ENCODE measurements at places on chromosomes 1 and 21.

- DNase-seq: no peak
These were observed 109.7 kb downstream of the PLXNA2 start for GRCh38 chr1:208134491-208134890.

- DNase-seq: no peak
These were observed 176.9 kb upstream of the DEPDC1 start for GRCh38 chr1:68673771-68674170.

DNA sequence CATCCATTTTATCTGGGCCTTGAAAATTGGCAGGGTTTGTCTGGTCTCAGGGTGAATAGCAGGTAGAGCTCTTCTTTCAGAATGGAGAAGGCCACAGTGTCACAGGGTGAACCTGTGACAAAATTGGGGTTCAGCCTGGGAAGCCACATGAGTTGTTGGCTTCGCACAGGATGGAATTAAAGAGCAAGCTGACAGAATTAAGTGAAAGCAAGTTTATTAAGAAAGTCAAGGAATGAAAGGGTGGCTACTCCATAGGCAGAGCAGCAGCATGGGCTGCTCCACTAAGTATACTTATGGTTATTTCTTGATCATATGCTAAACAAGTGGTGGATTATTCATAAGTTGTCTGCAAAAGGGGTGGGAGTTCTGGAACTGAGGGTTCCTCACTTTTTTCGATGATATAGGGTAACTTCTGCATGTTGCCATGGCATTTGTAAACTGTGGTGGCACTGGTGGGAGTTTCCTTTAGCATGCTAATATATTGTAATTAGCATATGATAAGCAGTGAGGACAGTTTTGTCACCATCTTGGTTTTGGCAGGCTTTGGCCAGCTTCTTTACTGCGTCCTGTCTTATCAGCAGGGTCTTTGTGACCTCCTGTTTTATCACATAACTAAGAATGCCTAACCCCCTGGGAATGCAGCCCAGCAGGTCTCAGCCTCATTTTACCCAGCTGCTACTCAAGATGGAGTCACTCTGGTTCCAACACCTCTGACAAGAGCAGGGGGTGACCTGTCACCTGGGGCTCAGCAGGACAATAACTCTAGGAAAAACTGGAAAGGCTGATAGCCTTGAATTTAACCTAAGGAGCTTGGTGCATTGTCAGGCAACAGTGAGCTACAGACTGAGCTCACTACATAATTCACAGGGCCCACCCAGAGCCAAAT, 5.1 kb downstream of the IFNAR2 start:
- DNase-seq: no peak

DNA sequence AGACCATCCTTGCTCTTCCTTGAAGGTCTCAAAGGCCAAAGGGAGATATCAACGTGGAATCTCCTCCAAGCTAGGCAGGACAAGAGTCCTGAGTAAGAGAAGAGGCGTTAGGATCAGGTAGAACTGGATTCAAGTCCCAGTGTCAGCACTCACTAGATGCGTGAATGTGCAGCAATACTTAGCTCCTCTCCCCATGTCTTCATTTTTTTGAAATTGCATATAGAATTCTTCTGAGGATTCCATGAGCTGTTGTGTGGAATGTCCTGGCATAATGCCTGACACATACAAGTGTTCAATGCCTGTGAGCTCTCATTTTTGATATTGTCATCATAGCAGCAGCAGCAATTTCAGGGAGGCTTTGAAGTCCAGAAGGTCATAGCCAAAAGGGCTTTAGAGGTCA, 333.2 kb downstream of the KCNH1 start:
- DNase-seq: no peak

DNA sequence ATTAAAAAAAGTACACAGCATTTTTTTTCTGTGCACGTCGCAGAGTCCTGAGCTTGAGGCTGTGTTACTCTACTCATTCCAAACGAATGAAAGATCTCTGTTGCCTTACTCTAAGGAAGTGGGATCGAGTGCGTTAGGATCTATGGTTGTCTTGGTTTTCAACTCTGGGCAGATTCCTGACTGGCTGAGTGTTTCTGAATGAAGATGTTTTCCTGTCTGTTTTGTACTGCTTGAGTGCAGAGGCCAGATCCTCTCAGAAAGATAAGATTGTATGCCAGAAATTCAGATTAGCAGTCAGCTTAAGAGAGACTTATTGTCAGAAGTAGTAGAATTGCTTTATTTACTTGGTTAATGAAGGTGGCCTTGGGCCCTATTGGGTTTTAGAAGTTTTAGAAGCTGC, 14.0 kb downstream of the PLA2G2E start:
- no peak for DNase-seq

- DNase-seq: no peak
These were observed 2.5 kb upstream of the VAMP3 start for GRCh38 chr1:7768583-7768982.

- no peak for DNase-seq
These were observed 12.4 kb downstream of the LMOD1 start for GRCh38 chr1:201933840-201934430.

DNA sequence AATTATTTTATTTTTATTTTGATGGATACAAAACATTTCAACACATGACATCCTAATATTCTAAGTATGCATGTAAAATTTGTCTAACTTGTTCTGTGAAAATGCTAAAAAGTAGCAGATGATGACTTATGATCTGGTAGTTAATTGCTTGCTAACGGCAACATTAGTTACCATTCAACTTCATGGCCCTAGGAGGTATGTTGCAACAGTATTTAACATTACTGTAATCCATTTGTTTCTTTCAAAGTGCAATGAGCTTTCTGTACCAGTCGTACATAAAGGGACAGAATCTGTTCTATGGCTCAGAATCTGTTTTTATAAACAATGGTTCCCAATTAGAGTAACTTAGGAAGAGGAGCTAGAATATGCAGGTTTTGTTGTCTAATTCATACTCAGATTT, 91.5 kb upstream of the ZNHIT6 start:
- DNase-seq: no peak

- DNase-seq: no peak
These were observed 6.4 kb upstream of the CPT2 start for GRCh38 chr1:53190210-53190611.

DNA sequence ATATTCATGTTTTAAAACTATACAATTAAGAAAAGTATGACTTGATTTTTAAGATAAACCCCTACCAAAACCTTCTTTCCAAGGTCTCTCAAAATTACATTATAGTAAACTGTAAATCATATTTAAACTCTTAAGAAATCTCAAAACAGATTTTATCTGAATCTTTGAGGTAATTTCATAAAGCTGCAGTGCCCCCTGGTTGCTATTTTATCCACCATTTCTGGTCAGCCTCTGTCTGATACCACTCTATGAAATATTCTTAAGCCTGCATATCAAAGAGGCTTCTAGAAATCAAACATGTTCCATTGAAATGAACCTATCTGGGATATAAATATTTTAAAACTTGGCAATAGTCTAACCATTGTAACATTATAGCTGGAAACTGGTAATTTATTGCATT, 317.3 kb downstream of the COL11A1 start:
- no peak for DNase-seq

GRCh38 chr1:185442050-185442449, 125.0 kb upstream of the IVNS1ABP start:
- no peak for DNase-seq

- no peak for DNase-seq
These were observed 414.7 kb upstream of the PROX1 start for GRCh38 chr1:213572912-213573647.

GRCh38 chr1:220527908-220528678, at the start of gene MARK1:
Gene MARK1, plus strand, starts transcription at chr1:220528136. Its CDS starts 687 bp downstream, at chr1:220528823.
- DNase-seq: peak; percentile 55

DNA sequence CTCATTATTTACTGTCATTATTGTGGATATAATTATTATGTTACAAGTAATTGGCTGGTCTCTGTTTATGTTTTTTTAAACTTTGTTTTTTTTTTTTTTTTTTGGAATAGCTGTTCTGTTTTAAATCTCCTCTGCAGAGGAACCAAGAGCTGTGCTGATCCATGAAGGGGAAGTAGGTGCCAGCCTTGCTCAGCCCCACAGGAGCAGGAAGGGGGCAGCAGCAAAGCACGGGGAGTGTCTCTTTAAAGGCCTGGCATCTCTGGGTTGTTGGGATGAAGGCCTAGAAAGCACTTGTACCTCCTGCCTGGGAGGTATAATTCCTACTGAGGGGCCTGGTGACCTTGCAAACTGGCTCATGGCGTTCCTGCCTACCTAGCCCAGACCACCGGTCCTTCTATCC, 2.5 kb upstream of the GRHL3 start:
- DNase-seq: no peak

DNA sequence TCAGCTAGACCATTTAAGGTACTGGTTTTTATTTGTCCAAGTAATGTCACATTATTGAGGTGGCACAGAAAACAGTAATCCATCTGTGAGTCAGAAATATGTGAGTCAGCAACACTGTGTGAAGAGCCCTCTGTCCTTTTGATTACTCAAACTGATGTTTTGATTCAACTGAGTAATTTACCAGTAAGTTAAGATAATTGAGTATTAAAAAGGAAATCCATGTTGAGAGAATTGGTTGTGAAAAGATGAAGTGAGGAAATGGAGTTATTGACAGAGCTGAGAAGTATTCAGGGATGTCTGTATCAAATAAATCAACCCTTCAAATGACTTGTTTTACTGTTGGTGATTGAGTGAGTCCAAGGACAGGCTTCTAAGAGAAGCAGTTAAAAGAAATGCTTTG, 302.7 kb upstream of the SGIP1 start:
- DNase-seq: no peak

- DNase-seq: no peak
These were observed 371 bp downstream of the ZMPSTE24 start for GRCh38 chr1:40258445-40258769.

- peak; percentile 51 for DNase-seq
These were observed 575 bp downstream of the TRIM67 start for GRCh38 chr1:231162297-231162969.

DNA sequence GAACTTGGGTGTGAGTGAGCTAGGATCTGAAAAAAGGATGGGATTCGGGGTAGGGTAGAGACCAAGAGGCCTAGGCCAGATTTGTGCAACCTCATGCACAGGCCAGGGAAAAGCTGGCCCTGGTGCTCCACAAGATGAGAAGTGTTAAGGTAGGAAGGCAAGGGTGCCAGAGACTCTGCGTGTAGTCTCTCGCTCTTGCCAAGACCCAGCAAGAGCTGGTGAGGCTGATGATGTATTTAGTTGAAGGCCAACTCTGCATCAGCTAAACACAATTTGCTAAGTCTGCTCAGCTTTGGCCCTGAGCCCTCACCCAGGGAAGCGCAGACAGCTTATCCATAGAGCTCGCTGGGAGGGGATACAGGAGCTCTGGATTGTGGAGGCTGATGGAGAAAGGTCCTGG, 26.6 kb upstream of the SOX13 start:
- DNase-seq: no peak

DNA sequence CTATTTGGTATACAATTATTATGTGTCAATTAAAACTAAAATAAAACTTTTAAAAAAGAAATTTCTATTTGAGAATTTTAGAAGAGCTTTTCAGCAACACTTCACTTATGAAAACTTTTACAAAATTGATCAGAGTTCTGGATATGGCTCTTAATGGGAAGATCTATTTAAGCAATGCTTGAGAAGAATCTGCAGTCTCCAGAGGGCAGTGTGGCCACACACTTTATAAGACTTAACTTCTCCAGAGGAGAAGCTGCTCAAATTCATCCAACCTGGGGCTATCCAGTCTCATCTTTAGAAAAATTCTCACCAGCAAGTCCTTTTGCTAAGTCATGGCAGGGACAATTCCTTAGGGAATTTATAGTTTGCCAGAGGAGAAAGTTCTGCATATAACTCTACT, 25.2 kb upstream of the AGO1 start:
- peak; percentile 22 for DNase-seq

GRCh38 chr1:9239622-9240401, 5.2 kb downstream of the H6PD start:
- peak; percentile 56 for DNase-seq

GRCh38 chr1:228903434-228904071, 168.3 kb downstream of the RHOU start:
- no peak for DNase-seq

DNA sequence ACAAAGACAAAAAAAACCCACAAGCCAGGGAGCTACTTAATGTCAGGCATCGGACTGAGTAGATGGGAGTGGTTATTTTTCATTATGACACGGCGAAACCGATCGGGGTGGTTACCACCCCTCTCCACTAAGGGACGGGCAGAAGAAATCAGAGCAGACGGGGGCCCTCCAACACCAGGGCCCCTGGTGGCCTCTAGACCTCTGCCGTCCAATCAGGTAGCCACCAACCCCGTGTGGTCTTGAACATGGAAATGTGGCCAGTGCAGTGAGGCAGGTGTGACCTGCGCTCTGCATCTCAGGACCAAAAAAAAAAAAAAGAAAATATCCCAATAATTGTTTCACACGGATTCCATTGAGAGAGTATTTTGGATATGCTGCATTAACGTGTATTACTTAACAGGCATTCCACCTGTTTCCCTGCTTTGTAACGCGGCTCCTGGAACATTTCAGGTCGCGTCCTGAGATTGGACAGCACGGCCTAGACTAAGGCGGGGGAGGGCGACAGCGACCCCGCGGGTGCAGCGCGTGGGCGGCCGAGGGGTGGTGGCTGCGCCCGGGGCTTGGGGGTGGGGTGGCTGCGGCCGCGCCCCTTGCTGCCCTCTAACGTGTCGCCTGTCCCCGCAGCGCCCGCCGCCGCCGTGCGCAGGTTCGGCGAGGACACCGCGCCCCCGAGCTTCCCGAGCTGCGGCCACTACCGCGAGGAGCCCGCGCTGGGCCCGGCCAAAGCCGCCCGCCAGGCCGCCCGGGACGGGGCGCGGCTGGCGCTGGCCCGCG, 48.3 kb downstream of the SIM2 start:
- DNase-seq: no peak

DNA sequence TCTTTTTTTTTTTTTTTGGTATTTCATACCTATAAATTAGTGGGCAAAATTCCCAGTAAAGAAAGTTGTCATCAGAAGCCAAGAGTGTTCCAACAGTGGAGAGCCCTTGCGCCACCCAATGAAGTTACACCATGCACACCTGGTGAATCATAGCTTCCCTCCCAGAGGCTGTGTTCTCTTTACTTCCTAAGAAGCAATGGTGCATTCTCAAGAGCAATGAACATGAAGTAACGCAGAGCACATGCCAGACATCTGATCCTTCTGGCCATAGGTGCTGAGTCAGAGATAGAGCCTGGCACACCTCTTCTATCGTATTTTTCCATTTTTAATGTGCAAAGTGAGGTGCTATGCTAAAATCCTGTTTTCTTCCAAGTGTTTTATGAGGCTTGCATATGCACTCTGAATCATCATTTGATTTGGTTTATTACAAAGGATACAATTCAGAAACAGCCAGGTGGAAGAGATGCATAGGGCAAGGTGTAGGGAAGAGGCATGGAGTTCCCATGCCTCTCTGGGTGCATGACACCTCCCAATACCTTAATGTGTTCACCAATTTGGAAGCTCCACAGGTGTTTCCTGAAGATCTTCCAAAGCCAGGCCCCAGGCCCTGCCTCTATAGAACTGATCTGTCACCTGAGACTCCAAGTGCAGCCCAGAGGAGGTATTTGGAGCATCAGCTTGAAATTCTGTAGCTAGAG, 408.0 kb downstream of the SIPA1L2 start:
- no peak for DNase-seq

Data from B cell (primary cell).